Activated naive CD8-positive, alpha-beta T cell treated with anti-CD3 and anti-CD28 coated beads, Interleukin-2, amount 50 U/mL, for 24 hours (primary cell): ENCODE measurements at places on chromosomes 13 and 19.
A peak's percentile ranks its signal among the peaks of the same experiment; 100 is the strongest.

GRCh38 chr13:64866331-64866730 is 2363.8 kb downstream of the PCDH9 start:
- no peaks in the 10 kb centered on the region for H3K36me3 ChIP-seq
- H3K27me3 ChIP-seq = no peaks in the 10 kb centered on the region
- no peak for DNase-seq
- no peak overlapping the region for H3K4me3 ChIP-seq
- no peaks in the 10 kb centered on the region for H3K4me1 ChIP-seq
- H3K27ac ChIP-seq = no peak overlapping the region

- no peak overlapping the region for H3K4me3 ChIP-seq
- DNase-seq = peak; percentile 40
- no peaks in the 10 kb centered on the region for H3K36me3 ChIP-seq
- H3K27me3 ChIP-seq = peaks cover 2% of the 10 kb centered on the region
- peaks cover 14% of the 10 kb centered on the region for H3K4me1 ChIP-seq
These were observed 4.3 kb downstream of the HPN start for GRCh38 chr19:35045667-35046300.

GRCh38 chr13:39269411-39269810 is 231.2 kb downstream of the NHLRC3 start:
- H3K4me3 ChIP-seq = no peak overlapping the region
- no peaks in the 10 kb centered on the region for H3K4me1 ChIP-seq
- peaks cover 26% of the 10 kb centered on the region for H3K27me3 ChIP-seq
- H3K27ac ChIP-seq = no peak overlapping the region

DNA sequence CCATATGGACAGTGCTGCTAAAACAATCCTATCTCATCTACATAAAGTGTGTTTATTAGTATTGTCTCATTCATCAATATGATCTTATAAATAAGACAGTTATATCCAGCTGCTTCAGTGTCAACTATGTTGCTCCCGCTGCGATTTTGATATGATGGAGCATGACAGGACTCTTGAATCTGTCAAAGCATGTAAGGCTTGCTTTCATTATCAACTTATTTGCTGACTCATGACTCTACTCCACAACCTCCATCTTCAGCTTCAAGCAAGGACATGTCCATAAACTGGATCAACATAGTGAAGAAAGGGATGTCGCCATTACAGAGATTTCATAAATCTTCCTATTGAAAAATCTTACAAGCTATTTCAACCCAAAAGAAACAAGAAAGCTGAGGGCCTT is 2812.6 kb downstream of the PCDH9 start:
- no peak overlapping the region for H3K27ac ChIP-seq
- no peaks in the 10 kb centered on the region for H3K36me3 ChIP-seq
- no peaks in the 10 kb centered on the region for H3K27me3 ChIP-seq
- DNase-seq = no peak
- no peak overlapping the region for H3K4me3 ChIP-seq

- H3K36me3 ChIP-seq = no peaks in the 10 kb centered on the region
- no peak overlapping the region for H3K4me3 ChIP-seq
- H3K27me3 ChIP-seq = no peaks in the 10 kb centered on the region
- H3K4me1 ChIP-seq = peaks cover 30% of the 10 kb centered on the region
- DNase-seq = no peak
- H3K27ac ChIP-seq = no peak overlapping the region
These were observed 2.8 kb downstream of the TNFSF13B start for GRCh38 chr13:108272333-108272732.

GRCh38 chr13:47178090-47178950 is 281.5 kb upstream of the HTR2A start:
- H3K4me3 ChIP-seq = no peak overlapping the region
- no peaks in the 10 kb centered on the region for H3K4me1 ChIP-seq
- H3K36me3 ChIP-seq = no peaks in the 10 kb centered on the region
- no peak for DNase-seq

GRCh38 chr19:9914315-9915207 is 21.8 kb downstream of the OLFM2 start:
- no peaks in the 10 kb centered on the region for H3K36me3 ChIP-seq
- H3K27ac ChIP-seq = no peak overlapping the region
- peak; percentile 85 for DNase-seq
- peaks cover 30% of the 10 kb centered on the region for H3K27me3 ChIP-seq
- peaks cover 8% of the 10 kb centered on the region for H3K4me1 ChIP-seq
- H3K4me3 ChIP-seq = peak overlapping the region; percentile 64

- peaks cover 2% of the 10 kb centered on the region for H3K27me3 ChIP-seq
- H3K27ac ChIP-seq = no peak overlapping the region
- H3K4me1 ChIP-seq = peaks cover 3% of the 10 kb centered on the region
- peaks cover 10% of the 10 kb centered on the region for H3K36me3 ChIP-seq
- H3K4me3 ChIP-seq = no peak overlapping the region
These were observed 8.4 kb downstream of the SLC39A3 start for GRCh38 chr19:2731181-2731995.

DNA sequence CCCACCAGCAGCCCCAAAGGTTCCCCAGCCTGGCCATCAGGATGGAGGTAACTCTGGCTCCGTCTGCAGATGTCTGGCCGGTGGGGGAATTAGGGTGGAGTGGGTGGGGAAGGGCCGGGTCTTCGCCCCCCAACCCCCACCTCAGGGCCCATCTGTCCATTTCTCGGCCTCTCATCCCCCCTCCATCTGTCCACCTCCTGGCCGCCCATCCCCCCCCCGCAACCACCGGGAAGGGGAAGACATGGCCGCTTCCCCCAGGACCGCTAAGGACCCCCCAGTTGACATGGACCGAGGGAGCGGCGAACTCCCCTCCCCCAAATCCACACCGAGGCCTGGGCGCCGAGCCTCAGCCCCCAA is 793 bp downstream of the LRFN1 start:
- peaks cover 17% of the 10 kb centered on the region for H3K4me1 ChIP-seq
- no peak for DNase-seq
- H3K4me3 ChIP-seq = peak overlapping the region; percentile 79
- H3K36me3 ChIP-seq = no peaks in the 10 kb centered on the region
- H3K27me3 ChIP-seq = no peaks in the 10 kb centered on the region
- H3K27ac ChIP-seq = peak overlapping the region; percentile 59

DNA sequence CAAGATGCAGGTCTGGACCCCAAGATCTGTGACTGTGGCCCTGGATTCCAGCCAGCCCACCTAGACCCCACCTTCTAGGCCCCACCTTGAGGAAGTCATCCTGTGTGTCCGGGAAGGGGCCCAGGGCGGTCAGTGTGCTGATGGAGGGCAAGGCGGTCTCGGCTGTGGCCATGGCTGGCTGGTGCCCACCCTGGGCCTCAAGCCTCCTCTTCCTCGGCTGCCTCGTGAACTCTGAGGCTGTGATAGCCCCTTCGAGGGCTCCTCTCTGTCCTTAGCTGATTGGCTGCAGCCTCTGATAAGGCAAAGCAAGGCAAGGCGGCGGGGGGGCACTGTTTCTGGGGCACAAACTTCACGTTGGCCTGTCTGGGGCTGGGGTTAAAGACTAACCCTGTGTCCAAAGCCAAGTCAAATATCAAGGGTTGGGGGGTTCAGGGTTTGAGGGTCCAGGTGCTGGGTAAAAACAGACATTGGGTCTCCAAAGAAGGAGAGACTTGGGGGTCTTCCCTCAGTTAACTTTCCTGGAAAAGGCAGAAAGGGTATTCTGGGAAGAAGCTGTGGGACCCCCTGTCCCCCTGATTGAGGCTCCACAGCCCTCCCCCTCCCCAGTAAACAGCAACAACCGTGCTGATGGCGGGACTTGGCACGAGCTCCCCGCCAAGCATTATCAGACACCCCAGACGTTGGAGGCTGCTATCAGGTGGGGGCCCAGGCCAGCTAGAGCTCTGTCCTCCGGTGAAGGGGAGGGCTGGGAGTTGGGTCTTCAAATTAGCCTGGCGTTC is at the start of gene KLF1:
Gene KLF1, minus strand, starts transcription at position 233 of the 779 bp plus-strand sequence. Its CDS starts 61 bp downstream, at position 172.
- H3K36me3 ChIP-seq = peaks cover 3% of the 10 kb centered on the region
- H3K4me1 ChIP-seq = peaks cover 41% of the 10 kb centered on the region
- peak within 1 kb of the TSS; percentile 16 for H3K27ac ChIP-seq
- peak within 1 kb of the TSS; percentile 63 for H3K4me3 ChIP-seq

DNA sequence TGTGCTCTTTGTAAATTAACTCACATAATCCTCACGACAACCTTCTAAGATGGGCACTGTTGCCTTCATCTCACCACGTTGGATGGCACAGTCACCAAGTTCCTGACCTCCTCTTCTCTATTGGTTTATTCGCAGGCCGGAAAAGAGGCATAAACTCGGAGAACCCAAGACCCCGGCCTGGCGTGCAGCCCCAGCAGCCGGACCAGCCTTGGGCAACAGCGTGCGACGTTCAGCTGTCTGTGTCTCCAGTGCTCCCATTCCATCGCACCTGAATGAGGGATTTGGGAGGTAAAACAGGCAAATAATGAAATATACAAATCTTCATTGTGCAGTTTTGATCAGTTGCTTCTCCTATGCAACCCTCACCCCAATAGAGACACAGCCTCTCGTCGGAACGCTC is 34.5 kb upstream of the GAS6 start:
- no peaks in the 10 kb centered on the region for H3K4me1 ChIP-seq
- no peak for DNase-seq
- H3K4me3 ChIP-seq = no peak overlapping the region
- H3K36me3 ChIP-seq = no peaks in the 10 kb centered on the region
- peaks cover 29% of the 10 kb centered on the region for H3K27me3 ChIP-seq

DNA sequence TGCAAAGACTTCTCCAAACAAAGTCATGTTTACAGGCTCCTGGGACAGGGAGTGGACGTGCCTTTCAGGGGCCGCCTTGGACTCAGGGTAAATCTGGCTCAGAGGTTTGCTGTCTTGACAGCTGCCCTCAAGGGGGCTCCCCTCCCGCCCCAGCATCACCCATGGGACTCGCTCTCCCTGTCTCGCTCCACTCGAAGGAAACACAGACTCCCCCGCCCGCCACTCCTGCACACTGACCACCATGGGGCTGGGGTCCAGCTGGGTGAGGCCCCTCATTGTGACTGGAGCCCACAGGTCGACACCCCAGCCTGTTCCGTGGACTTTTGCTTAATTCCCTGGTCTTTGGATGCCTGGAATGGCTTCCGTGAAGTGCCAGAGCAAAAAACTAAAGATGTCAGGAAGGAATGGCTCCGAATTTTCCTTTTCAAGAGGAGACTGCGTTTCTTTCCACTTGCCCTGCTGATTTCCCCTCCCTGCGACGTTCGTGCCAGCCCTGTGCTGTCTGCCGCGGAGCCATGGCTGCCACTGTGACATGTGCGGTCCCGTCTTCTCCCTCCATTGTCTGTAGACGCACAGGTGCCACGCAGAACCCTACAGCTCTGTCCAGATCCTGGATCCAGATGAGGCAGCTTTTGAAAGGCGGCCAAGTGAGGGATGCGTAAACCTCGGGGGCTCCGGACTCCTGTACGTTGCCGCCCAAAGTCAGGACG is 48.6 kb downstream of the MCF2L start:
- H3K36me3 ChIP-seq = no peaks in the 10 kb centered on the region
- H3K27ac ChIP-seq = no peak overlapping the region
- DNase-seq = no peak

GRCh38 chr13:112153846-112154245 is 86.9 kb downstream of the SOX1 start:
- H3K4me3 ChIP-seq = no peak overlapping the region
- H3K36me3 ChIP-seq = no peaks in the 10 kb centered on the region
- no peaks in the 10 kb centered on the region for H3K4me1 ChIP-seq
- DNase-seq = no peak
- no peak overlapping the region for H3K27ac ChIP-seq
- peaks cover 9% of the 10 kb centered on the region for H3K27me3 ChIP-seq

DNA sequence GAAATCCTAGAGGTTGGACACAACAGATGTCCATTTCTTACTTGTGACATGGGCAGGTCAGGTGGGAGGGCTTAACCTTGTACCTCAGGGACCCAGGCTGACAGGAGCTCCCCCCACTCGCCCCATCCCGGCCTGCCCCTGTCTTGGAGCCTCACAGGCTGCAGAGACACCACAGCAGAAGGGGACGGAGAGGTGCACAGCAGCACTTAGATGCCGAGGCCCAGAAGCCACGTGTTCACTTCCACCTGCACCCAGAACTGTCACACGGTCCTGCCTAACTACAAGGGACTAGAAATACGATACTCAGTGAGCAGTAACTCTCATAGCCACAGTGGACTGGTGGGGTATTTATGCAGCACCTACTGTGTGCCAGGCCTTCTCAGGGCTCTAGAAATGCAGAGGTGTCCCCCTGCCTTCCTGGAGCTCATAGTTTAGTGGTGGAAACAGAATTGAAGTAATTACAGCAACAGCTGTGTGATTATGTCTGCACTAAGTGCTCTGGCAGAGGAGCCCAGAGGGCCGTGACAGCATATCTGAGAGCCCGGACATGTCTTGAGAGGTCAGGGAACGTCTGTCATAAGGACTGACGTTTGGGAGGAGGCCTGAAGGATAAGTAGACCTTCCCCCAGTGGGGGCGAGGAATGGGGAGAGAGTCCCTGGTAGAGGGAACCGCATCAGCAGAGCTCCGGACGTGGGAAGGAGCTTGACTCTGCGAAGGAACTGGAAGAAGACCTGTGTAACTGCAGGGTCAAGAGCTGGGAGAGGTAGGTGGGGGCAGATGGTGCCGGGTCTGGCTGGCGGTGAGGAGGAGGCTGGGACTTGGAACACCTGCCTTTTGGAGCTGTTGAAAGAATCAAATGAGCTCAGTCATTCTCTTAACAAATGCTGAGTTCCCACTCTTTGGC is 130.0 kb downstream of the SIPA1L3 start:
- H3K27me3 ChIP-seq = no peaks in the 10 kb centered on the region
- no peak overlapping the region for H3K4me3 ChIP-seq
- no peak for DNase-seq
- no peak overlapping the region for H3K27ac ChIP-seq

GRCh38 chr13:21948769-21949474 is 278.0 kb downstream of the FGF9 start:
- H3K4me3 ChIP-seq = no peak overlapping the region
- H3K4me1 ChIP-seq = peaks cover 5% of the 10 kb centered on the region
- H3K36me3 ChIP-seq = peaks cover 5% of the 10 kb centered on the region
- no peak for DNase-seq

DNA sequence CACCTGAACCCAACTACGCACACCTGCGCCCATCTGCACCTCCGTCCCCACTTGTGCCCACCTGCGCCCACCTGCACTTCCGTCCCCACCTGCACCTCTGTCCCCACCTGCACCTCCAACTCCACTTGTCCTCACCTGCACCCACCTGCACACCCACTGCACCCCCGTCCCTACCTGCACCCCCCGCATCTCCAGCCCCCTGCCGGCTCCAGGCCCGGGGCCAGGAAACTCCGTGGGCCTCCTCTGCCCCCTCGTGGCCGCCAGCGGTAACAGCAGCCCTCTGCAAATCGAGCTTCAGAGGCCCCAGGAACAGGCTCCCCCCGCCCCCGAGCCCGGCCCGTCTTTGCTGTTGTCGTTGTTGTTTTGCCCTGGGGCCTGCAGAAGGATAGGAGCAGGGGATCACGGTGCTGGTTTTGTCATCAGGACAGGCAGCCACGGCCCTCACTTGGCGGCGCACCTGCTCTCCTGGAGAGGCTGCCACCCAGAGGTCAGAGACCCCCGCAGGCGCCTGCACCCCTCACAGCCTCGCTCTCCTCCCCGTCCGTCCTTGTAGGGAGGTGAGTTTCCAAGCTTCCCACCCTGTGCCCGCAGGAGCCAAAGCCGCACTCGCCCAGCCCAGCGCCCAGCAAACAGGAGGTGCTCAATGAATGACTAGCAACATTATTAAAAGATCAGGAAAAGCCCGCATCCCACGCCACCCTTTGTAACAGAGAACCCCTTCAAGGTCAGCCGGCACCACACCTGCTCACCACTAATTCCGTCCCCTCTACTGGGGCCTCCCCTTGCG is 65.4 kb downstream of the GNG7 start:
- H3K4me3 ChIP-seq = no peak overlapping the region
- no peak overlapping the region for H3K27ac ChIP-seq
- peaks cover 22% of the 10 kb centered on the region for H3K4me1 ChIP-seq
- DNase-seq = peak; percentile 80
